ENCODE measurements at places on chromosomes 12 and 14.

GRCh38 chr14:81005540-81006228 is 50.3 kb downstream of the TSHR start:
- no peak for DNase-seq

- DNase-seq = no peak
Observed at GRCh38 chr12:49264466-49264872, 413 bp upstream of the TUBA1C start.

DNA sequence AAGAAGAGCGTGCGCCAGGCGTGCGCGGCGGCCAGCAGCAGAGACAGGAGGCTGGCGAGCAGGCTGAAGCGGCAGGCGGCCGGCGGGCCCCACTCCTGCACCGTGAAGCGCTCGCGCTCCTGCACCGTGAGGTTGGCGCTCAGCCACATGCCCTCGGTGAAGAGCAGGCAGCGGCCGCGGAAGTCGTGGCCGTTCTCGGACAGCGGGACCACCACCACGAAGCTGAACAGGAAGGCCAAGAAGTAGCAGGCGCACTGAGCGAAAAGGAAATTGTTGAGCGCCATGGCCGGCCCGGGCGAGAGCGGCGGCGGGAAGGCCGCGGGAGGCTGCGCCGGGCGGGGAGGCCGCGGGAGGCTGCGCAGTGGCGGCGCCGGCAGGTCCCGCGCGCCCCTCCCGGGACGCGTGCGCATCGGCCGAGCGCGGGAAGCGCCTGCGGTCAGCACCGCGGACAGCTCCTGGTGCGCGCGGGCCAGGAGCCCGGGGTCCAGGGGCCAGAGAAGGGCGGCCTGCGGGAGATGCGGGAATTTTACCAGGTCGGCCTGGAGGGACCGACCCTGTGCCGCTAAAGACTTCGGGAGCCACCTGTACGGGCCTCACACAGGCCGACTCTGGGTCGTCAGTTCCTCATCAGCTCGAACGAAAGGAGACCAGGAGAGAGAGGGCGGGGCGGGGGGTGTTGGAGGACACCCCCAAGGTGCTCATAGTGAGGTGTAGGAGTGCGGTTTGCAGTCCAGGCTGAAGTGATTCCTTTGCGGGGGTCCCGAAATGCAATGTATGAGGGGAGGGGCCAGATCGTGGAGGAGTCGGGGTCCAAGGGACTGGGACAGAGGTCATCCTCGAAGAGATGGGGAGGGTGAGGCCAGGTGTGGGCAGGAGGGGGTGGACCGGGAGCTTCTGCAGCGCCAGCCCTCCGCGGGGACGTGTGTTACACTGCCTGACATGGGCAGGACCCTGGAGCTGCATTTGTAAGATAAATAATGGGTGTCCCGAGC is at the start of gene TMEM179:
Gene TMEM179, minus strand, starts transcription at position 315 of the 992 bp plus-strand sequence. Its CDS starts 31 bp downstream, at position 284.
- no peak for DNase-seq

DNA sequence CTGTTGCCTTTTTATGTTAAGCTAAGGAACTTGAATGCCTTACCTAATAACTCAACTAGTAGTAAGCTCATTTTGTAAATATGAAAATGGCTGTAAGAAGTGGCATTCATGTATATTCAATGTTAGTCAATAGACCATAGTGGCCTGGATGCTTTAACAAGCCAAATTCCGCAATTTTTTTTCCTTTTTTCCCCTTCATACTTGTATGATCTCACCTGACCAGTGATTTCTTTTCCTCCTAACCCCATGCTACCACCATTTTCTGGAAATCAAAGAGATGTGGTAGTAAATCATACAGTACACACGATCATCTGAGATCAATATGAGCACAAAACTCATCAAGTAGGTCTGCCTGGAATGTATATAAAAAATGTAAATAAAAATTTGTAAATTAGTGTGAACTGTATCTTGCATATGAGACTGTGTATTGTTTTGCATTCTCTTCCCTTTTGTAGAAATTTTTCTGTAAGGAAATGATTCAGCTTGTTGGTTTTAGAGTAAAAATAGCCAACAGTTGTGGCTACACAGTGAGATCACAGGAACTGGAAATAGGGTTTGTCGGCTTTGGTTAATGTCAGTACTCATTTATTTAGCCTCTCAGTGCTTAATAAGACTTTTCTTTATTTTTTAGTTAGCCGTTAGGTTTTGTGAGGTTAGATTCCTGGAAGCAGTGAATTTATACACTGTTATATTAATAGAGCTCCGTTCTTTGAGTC is 62.5 kb downstream of the ETNK1 start:
- no peak for DNase-seq
